Tibial nerve (tissue), 4 donors: ENCODE measurements at places on chromosomes 4 and X. TPM values are rescaled to one million over a fixed set of nuclear protein-coding genes. Genes with fewer than 3 reads are reported as not detected.

DNA sequence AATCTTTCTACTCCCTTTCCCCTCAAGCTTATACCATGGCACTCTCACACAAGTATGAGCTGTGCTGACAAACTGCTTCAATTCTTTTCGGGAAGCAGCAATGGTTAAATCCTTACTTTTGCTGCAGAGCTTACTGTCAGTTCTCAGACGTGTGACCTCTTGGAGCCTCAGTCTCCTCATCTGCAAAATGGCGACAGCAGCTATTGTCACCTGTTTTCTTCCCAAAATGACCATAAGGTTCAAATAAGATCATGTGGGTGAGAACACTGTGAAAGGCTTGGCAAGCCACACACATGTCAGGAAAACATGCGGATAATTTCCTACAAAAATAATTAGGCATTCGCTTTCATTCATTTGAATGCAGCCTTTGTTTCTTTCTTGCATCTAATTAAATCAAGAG, 36.8 kb upstream of the IRF2 start:
- DNase-seq = no peak

DNA sequence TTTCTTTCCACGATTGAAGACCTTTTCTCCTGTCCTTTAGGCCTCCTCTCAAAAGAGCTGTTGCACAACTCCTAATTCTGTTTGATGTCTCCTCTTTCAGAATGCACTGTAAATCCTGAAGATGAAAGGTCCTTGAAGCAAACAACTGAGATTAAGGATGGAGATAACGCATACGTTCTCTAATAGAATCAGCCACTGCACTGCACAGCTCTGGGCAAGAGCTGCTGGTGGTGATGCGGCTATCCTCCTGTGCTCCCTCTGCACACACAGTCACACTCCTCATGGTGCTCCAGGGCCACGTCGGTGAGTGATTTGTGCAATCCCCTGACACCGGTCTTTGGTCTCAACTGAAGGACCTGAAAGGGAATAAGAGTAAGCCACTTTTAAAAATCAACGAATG, 208.7 kb downstream of the PDGFC start:
- no peak for DNase-seq

DNA sequence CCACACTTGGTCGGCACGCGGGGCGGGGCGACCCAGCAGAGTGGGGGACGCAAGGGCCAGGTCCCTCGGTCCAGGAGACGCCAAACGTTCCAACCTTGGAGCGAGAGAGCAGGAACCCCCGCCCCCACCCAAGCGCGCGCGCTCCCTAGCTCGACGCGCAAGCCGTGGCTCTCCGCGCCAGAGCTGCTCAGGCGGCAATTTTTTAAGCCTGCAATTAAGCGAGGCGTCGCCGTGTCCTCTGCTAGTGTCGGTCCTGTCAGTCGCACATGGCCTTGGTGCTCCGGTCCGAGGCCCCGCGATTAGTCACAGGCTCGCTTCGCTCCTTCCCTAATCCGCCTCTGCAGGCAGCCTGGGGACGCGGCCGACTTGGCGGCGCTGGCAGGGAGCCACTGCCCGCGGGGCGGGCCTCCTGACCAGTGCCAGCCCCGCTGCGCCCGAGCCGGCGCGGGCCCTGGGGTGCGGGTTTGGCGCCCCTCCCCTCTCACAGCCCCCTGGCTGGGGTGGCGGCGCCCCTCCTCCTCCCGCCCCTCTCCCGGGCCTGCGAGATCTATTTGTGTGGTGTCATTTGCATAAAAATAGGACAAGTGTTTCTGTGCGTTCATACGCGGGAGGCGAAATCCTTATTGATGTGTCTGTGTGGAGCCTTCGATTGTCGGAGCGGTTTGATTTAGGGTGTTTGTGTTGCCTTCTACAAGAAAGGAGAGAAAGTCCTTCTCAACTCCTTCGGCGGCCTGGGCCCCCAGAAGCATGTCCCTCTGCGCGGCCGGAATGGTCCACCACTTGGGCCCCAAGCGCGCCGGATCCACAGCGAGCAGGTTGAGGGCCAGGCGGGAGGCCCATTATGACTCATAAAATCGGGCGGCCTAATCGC, 9.8 kb upstream of the BCOR start:
- no peak for DNase-seq

GRCh38 chr4:98406819-98407218, 145.6 kb downstream of the RAP1GDS1 start:
- no peak for DNase-seq

- DNase-seq = no peak
Measured at GRCh38 chrX:46750889-46751288, 8.0 kb downstream of the SLC9A7 start.

DNA sequence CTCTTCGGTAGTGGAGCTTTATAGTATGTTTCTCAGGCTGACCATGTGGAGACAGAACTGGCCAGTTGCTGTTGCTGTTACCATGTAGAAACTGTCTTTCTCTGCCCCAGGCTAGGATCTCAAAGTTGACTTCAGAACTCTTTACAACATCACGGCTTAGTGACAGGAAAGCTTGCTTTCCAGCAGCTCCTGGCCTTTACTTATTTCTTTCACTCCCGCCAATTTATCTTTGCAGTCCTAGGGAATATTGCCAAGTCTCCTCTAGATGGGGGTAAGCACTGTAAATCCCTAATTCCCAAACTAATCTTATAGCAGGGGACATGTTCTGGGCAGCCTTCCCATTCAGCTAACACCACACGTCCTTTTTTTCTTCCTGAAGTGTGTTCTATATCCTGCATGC, 631.6 kb downstream of the SPRY1 start:
- DNase-seq = no peak

- no peak for DNase-seq
Measured at GRCh38 chr4:27908356-27908755, 1047.7 kb downstream of the STIM2 start.

- no peak for DNase-seq
Measured at GRCh38 chr4:15688051-15688450, 6.4 kb downstream of the FAM200B start.

DNA sequence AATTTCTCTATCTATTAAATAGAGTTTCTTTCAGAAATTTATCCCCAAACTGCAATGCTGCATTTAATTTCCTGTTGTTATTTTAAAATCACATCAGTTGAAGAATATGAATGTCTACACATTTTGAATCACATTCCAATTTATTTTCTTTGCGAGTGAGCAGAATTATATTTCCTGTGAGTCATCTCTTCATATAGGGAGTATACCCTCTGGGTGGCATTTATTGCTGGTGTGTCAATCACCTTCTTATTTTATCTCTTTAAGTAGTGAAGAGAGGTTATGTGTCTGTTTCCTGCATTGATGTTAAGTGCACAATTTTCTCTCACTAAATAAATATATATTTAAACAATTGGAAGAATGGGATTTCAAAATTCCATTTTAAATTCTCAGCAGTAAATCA, 511.0 kb upstream of the ATOH1 start:
- no peak for DNase-seq

- no peak for DNase-seq
Measured at GRCh38 chr4:113899271-113900070, 80.0 kb downstream of the ARSJ start.

DNA sequence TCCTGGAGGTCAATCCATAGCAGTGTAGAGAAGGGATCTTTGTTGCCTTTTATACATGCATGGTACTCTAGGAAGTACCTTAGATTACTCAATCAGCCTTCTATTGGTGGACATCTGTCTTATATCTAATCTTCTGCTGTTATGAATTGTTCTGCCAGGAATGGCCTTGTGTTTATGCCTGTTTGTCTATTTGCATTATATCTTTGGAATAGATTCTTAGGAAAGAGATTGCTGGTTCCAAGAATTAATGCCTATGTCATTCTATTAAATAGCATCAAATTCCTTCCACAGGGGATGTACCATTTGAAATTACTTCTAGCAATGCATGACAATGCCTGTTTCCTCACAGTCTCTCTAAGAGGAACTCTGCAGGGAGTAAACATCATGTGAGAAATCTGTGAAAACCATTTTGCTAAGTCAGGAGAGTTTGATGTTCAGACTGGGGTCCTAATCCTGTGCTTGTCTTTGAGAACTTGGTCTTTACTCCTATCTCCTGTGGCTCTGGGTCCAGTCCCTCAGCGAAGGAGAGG, 42.5 kb downstream of the BEX3 start:
- no peak for DNase-seq

- DNase-seq = no peak
Measured at GRCh38 chrX:136961594-136962135, 72.1 kb downstream of the GPR101 start.

DNA sequence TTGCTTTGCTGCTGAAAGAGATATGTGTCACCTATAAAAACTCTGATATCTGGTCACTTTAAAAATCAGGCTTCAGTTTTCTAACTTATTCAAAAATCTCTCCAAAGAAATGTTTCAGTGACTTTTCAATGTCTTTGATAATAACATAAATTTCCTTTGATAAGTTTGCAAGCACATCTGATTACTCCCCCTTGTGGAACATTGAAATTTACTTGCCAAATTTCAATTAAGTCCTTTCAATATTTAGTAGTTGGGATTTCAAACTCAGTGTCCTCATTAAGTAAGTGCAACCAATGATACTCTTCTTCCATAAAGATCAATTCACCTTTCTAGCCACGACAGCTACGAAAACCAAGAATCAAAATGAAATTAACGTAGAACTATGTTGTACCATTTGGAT, 151.3 kb upstream of the FAM47C start:
- DNase-seq = no peak

DNA sequence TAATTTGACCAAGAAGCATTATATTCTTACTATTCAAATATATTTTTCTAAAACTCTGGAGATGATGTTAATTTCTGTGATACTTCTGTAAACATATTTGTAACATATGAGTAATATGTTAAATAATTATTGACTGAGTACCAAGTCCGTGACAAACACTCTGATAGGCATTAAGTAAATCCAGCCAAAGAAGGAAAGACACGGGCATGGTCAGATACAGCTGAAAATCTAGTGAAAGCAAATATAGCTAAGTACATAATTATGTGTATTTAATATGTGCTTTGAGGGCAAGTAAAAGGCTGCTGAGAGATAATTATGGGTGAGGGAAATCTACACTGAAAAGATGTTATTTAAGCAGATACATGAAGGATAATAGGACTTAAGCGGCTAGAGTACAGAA, 1263.6 kb upstream of the ADGRL3 start:
- DNase-seq = no peak

DNA sequence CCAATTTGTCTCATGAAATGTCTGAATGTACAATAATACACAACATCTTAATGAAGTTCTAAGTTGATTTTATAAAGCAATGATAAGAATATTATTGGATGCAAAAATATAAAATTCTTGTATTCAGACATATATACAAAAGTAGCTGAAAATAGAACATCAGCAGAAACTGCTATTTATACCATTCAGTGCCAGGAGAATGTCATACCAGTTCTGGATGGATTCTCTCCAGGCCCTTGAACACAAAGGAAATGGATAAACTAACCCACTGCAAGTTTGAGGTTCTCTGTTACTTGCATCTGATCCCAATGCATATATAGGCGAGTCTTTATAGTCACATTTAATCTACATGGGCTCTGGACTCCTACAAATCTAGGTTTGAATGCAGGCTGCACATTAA, 126.3 kb upstream of the KLF3 start:
- no peak for DNase-seq

- no peak for DNase-seq
Measured at GRCh38 chr4:164012396-164013027, 518.0 kb downstream of the TMA16 start.

DNA sequence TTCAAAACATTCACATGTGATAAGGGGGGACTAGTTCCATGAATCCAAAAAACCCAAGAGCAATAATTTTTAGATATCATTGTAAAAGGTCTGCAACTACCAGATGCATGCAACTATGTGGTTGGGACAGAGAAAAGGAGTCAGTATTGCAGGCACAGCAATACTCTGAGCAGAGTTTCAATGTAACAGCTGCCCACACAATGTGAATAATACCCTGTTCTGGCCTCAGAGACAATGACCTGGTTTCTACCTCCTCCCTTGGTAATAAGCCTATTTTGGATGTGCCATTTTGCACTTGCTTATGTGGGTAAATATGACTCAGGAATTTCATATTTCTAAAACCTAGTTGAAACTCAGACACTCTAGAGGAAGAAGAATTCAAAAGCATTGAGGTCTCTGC, 194.8 kb upstream of the RASGEF1B start:
- DNase-seq = no peak

DNA sequence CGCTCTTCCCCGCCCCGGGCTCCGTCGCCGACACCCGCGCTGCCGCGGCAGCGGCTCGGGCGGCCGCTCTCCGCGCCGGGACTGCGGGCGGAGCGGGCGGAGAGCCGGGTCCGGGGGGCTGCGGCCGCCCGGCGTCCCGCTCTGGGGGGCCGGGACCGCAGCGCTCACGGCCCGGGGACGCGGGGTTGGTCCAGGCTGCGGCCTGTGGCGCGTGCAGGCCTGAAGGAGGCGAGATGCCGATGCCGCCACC, 492 bp downstream of the GALNT7 start:
- no peak for DNase-seq

- peak; percentile 57 for DNase-seq
Measured at GRCh38 chr4:139734201-139734874, 68.7 kb downstream of the MGST2 start.

DNA sequence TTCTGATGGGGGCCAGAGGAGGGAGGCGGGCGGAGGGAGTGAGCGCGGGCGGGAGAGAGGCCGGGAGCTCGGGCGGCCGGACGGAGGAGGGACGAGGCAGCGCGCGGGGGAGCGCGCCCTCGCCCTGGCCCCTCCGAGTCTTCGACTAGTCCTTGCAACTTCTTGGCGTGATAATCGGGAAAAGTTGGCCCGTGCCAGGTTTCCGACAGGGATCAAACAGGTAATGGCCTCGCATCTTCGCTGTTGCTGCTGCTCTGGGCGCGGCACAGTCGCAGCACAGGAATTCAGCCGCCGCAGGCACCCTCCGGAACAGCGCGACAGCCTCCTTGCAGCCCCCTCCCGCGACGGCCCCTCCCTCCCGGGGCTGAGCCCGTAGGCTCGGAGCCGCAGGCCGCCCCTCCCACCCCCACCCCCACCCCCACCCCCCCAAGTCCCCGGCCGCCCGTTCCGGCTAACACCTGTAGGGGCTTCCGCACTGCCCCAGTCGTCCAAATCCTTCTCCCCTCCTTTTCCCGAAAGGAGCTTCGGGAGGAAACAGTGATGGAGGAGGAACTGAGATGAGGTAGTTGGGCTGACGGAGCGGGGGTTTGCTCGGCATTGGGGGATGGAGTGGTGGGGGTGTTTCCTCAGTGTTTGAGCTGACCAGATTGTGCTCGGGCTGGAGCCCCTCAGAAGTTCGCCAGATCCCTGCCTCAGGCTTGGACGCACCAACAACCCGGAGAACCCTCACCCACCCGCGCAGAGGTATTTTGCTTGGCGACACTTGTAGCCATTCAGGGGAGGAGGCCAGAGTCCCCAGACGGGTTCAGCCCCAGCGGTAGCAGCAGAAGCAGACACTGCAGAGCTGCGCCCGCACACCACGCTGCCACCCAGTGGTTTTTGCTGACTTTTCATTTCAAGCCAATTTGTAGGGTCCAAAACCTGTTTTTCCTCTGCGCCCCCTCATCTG, at the start of gene FGF13:
Gene FGF13 (minus strand): TSS at position 319 of the 949 bp plus-strand sequence. CDS start 714 bp downstream, outside the sequence.
- no peak for DNase-seq

PABPC1L2A gene
- total RNA-seq = not detected

AWAT2 gene
- not detected for total RNA-seq

CPEB2 gene
- 24.7 TPM for total RNA-seq

NDP gene
- total RNA-seq = 2.5 TPM

STK32B gene
- total RNA-seq = 2.4 TPM

HEPH gene
- 22.0 TPM for total RNA-seq

RBM46 gene
- not detected for total RNA-seq

TEX13B gene
- total RNA-seq = not detected

GPM6B gene
- total RNA-seq = 251 TPM

ELF2 gene
- 47.1 TPM for total RNA-seq

CT45A5 gene
- not detected for total RNA-seq

CYBB gene
- total RNA-seq = 23.1 TPM

PPBP gene
- 1.7 TPM for total RNA-seq
